ENCODE measurements at places on chromosomes 5 and 9.

DNA sequence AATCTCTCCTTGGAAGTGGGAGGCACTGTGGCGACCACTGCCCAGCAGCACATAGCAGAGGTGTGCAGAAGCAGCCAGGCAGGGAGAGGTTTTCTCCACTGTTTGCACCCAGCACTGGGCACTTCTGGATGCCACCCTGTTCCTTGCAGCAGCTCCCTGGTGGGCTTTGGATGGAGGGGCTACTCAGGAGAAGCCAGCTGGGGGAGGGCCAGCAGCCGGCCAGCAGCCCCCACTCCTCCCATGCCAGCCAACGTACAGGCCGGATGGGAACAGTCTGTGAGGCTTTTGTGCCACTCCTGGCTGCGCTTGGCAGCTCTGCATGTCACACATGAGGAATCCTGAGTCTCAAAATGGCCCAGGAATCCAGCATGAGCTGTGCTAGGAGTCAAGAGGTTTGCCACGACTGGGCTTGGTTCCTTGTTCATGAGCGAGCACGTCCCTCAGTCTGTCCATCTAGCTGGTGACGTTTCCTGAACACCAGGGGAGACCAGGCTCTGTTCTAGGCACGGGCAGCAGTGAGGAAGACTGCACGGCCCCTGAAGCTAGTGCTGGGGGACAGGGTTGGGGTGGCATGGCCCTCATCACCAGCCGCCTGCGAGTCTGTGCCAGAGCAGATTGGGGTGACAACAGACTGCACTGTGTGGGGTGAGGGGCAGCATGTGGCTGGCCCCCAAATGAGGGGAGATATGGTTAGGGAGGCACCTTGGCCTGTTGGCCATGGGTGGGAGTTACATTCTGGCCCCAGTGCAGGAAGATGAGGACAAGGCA, 10.1 kb downstream of the PHF2 start:
- DNase-seq, result no peak

DNA sequence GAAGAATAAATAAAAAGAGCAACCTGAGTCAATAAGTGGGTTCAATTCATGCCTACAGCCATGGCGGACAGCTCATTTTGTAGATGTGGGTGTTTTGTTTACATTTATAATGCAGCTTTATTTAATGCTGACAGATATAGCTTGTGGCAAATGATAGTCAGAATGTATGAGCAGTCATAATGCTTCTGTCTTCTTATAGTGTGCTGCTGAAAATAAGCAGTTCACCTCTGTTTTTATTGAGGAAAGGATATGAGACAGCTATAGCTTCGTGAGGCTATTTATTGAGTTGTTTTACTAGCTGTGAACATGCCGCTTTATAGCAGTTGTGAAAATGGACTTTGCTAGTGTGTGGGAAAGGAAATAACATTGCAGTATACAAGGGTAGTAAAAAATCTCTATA, 147.4 kb downstream of the PBX3 start:
- DNase-seq, result no peak

DNA sequence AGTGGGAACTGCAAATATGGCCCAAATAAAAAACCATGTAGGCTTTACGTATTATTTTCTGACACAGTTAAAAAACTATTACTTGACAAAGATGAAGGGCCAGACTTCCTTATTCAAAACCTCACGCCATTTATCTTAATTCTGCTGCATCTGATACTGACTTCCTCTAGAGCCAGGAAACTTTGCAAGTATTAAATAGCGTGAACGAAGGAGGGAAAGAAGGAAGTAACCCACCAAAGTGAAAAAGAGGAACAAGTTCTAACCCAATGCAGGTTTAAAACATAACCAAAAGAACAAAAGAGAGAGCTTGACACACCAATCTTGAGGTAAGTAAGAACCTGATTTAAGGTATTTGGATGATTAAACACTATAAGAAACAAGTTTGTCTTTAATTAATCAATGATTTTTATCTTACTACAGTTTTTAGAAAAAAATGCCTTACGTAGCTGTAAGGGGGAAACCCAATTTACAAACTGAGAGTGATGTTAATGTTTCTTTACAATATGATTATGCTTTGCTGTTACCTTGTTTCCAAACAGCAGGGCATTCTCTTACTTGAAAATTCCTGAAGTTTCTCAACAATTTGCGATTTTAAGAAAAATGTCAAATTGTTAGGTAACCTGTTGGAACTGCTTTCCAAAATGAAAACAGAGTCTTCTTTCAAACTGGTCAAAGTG, at the start of gene GAPT:
Gene GAPT (plus strand): TSS at position 220 of the 677 bp plus-strand sequence. CDS start 3,102 bp downstream, outside the sequence.
- no peak for DNase-seq

DNA sequence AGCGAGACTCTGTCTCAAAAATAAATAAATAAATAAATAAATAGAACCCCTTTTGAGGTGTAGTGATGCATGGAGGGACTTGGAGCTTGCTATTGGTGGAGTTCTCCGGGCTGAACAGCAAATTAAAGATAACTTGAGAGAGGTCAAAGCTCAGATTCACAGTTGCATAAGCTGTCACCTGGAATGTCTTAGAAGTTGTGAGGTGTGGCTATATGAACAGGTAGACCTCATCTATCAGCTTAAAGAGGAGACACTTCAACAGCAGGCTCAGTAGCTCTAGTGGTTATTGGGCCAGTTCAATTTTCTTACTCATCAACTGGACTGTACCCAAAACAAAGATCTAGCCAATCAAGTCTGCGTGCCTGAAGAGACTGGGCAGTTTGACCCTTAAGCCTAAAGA, 11.7 kb upstream of the STING1 start:
- no peak for DNase-seq

DNA sequence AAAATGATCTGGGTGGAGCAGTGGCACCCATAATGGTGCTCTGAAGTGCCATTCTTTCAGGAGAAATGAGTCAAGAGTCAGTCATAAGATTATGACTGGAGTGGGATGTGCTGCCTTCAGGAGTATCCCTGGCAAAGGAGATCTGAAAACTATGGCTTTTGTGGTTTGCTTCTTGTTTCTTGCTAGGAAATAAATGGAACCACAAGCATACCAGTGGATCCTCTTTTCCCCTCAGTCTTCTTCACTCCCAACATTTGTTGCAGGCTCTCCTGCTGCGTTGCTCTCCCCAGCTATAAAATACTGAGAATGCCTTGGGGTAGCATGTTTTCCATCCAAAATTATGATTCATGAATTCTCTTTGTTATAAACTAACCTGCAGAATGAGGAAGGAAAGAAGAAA, 199.1 kb downstream of the NNT start:
- DNase-seq, result no peak

- DNase-seq, result no peak
Measured at GRCh38 chr5:17203329-17204132, 13.9 kb upstream of the BASP1 start.

DNA sequence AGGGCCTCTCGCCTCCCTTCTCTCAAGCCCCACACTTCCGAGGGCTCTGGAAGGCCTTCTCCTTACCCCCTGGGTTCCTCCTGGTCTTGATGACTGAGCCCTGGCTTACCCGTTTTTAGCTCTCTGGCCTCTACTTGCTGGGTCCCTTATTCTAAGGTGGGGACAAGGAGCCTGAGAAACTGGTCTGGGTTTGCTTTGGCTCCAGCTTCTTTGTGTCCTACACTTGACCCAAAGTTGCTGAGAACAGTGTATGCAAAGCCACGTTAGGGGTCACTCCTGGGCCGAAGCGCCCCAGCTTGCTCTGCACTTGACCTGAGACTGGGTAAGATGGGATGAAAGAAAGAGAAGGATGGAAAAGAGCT, 788 bp downstream of the ZNF346 start:
- peak; percentile 18 for DNase-seq

GRCh38 chr5:174947548-174947947, 223.2 kb downstream of the MSX2 start:
- no peak for DNase-seq

Measured in naive thymus-derived CD8-positive, alpha-beta T cell (primary cell).